Osteoblast (primary cell): ENCODE measurements at places on chromosomes 1 and 21. TPM values are rescaled to one million over a fixed set of nuclear protein-coding genes. Genes with fewer than 3 reads are reported as not detected.

GRCh38 chr21:35663856-35664606, 396.3 kb downstream of the SETD4 start:
- H3K4me3 ChIP-seq, result no peak overlapping the region
- no peak overlapping the region for H3K27ac ChIP-seq
- H3K36me3 ChIP-seq, result no peaks in the 10 kb centered on the region
- no peaks in the 10 kb centered on the region for H3K4me1 ChIP-seq
- DNase-seq, result no peak

GRCh38 chr1:194658090-194658439, 1471.7 kb upstream of the B3GALT2 start:
- no peak overlapping the region for H3K27ac ChIP-seq
- no peaks in the 10 kb centered on the region for H3K4me1 ChIP-seq
- H3K4me3 ChIP-seq, result no peak overlapping the region
- no peaks in the 10 kb centered on the region for H3K27me3 ChIP-seq
- DNase-seq, result no peak

DNA sequence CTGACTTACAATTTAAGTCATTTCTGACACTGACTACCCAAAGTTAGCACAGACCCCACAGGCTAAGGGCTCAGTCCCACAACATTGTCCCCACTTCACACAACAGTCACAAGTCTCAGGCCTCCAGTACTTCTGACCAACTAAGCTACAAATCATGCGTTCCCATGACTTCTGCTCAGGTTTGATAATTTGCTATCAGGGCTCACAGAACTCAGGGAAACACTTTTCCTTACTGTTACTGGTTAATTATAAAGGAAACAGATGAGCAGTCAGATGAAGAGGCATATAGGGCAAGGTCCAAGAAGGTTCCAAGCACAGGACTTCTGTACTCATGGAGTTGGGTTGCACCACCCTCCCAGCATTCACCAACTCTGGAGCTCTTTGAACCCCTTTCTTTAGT, 151.2 kb upstream of the TNR start:
- DNase-seq, result no peak
- no peaks in the 10 kb centered on the region for H3K36me3 ChIP-seq
- H3K4me1 ChIP-seq, result no peaks in the 10 kb centered on the region

SLC44A3 gene
- 2.9 and 7.1 TPM in 2 replicates for total RNA-seq

ITSN1 gene
- 39.5 and 42.7 TPM in 2 replicates for total RNA-seq

DNA sequence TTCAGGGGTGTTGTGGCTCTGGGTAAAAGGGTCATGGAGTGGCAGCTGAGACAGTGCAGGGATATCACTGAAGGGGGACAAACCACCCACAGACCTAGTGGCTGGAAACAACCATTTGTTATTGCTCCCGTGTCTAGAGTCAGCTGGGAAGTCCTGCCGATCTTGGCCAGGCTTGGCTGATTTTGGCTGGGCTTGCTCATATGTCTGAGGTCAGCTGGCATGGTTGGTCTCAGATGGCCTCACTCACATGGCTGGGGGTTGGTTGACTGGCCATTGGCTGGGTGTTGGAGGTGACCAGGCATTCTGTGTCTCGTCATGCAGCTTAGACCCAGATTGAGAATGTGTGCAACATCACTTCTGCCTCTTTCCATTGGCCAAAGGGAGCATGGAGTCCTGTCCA, 203.8 kb upstream of the POU3F1 start:
- no peak overlapping the region for H3K27ac ChIP-seq
- peaks cover 10% of the 10 kb centered on the region for H3K4me1 ChIP-seq
- no peak for DNase-seq

CNR2 gene
- not detected in 2 replicates for total RNA-seq

PRKCZ gene
- total RNA-seq, result 0.29 and 0.72 TPM in 2 replicates

GRCh38 chr1:1090424-1091343, 16.6 kb upstream of the RNF223 start:
- no peaks in the 10 kb centered on the region for H3K4me1 ChIP-seq
- no peak overlapping the region for H3K27ac ChIP-seq
- H3K4me3 ChIP-seq, result no peak overlapping the region
- no peaks in the 10 kb centered on the region for H3K36me3 ChIP-seq

AADACL4 gene
- total RNA-seq, result not detected in 2 replicates

GRCh38 chr1:5688081-5689077, 303.8 kb downstream of the NPHP4 start:
- no peaks in the 10 kb centered on the region for H3K4me1 ChIP-seq
- no peak overlapping the region for H3K4me3 ChIP-seq
- DNase-seq, result no peak
- H3K27ac ChIP-seq, result no peak overlapping the region
- no peaks in the 10 kb centered on the region for H3K27me3 ChIP-seq

SMCP gene
- total RNA-seq, result not detected in 2 replicates

GRCh38 chr1:234313171-234313570, 60.1 kb upstream of the COA6 start:
- no peak overlapping the region for H3K4me3 ChIP-seq
- H3K27ac ChIP-seq, result no peak overlapping the region
- H3K4me1 ChIP-seq, result peaks cover 24% of the 10 kb centered on the region
- peaks cover 16% of the 10 kb centered on the region for H3K27me3 ChIP-seq
- peak; percentile 61 for DNase-seq

DNA sequence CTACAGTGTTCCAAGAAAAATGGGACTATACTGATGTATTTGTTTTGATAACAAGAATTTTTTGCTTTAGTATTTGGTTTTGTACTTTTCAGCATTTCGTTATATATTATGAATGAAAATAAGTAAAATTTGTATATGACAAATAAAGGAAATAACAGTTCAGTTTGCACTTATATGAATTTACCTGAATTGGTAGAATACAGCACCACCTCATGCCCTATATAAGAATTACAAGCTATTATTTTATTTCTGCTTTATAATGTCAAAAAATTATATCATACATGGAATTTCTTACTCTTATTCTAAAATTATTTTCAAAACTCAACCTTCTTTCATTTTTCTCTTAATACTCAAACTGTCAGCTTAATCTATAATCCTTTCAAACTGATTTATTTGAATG, 14.6 kb downstream of the EFCAB7 start:
- H3K4me3 ChIP-seq, result no peak overlapping the region
- DNase-seq, result peak; percentile 17
- H3K4me1 ChIP-seq, result no peaks in the 10 kb centered on the region

RGS1 gene
- total RNA-seq, result not detected in 2 replicates

- H3K36me3 ChIP-seq, result peaks cover 4% of the 10 kb centered on the region
- no peak overlapping the region for H3K27ac ChIP-seq
- no peak overlapping the region for H3K4me3 ChIP-seq
Observed at GRCh38 chr1:173454966-173455524, 22.1 kb upstream of the PRDX6 start.

GRCh38 chr1:88998716-88999115, 6.3 kb upstream of the KYAT3 start:
- H3K4me3 ChIP-seq, result no peak overlapping the region
- DNase-seq, result peak; percentile 44
- H3K27me3 ChIP-seq, result no peaks in the 10 kb centered on the region
- no peaks in the 10 kb centered on the region for H3K36me3 ChIP-seq
- no peak overlapping the region for H3K27ac ChIP-seq

DNA sequence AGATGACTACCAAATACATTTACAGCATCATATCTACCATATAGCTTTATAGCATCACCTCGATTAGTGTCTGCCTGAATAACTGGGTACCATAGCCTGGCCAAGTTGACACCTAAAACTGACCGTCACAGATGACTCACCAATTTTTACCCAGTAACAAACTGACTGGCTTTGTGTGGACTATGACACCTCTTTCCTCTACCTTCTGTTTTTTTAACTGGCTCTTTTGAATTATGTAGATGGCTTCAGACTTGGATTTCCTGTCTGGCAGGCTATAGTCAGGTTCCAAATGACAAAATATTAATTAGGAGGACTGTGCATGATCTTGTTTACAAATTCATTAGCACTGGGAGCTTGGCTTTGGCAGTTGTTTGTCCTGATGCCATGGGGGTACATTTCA, 360.3 kb downstream of the TGFB2 start:
- peaks cover 20% of the 10 kb centered on the region for H3K4me1 ChIP-seq
- no peaks in the 10 kb centered on the region for H3K36me3 ChIP-seq
- H3K27me3 ChIP-seq, result no peaks in the 10 kb centered on the region

DNA sequence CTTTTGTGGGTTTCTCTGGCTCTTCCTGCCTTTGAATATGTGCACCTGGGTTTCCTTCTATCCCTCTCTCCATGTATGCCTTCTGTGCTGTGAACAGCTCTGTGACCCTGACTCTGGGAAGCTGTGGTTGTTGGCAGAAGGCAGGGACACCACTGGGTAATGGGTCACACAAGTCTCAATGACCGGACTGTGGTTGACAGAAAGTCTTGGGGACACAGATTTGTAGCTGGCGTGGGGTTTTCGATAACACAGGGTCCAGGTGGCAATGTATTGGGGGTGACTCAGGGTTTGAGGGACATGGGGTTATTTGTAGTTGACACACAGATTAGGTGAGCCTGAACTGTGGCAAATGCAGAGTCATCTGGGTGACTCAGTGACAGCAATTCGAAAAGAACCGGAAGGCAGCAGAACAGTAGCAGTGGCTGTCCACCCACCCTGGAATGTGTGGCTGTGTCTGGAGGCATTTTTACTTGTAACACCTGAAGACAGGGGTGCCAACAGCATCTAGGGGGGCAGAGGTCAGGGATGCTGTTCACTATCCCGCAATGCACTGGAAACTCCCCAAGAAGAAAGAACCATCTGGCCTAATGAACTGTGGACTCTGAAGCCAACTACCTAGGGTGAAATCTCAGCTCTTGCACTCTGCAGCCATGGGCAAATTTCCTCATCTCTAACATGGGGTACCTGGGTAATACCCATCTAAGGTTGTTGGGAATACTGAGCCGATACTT, 13.0 kb upstream of the SLC6A9 start:
- peak overlapping the region; percentile 40 for H3K27ac ChIP-seq
- peaks cover 59% of the 10 kb centered on the region for H3K4me1 ChIP-seq
- no peaks in the 10 kb centered on the region for H3K27me3 ChIP-seq

- peak overlapping the region; percentile 82 for H3K4me3 ChIP-seq
- H3K27me3 ChIP-seq, result no peaks in the 10 kb centered on the region
- no peaks in the 10 kb centered on the region for H3K36me3 ChIP-seq
Observed at GRCh38 chr1:20696397-20697333, 21.1 kb downstream of the KIF17 start.

DNA sequence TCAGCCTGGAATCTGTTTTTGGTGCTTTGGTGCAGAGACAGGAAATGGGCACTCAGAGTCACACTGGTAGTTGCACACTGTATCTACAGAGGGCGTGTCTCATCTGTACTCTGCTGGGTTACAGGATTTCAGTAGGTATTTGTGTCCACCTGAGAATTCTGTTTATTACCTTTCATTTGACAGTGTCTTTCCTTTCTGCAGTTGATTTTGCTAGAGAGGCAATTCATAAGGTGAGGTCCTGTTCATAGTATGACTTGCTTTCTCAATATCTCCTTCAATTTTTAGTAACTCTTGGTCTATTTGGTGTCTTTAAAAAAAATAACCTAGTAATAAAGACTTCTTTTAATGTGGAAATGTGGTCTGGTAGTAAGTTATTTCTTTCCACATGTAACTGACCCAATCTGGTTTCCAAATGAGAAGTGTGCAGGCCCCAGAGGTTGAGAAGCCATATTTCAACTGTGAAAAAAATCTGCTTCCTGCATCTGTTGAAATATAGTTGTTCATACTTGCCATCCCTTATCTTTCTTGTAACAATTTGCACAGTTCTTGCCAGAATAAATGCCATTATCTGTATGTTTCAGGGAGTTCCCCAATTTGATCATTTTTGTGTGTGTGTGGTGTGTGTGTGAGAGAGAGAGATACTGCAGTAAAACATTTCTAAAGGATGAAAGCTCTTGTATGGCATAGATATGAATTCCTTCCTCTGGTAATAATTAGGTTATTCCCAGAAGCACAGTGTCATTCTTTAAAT, 78.4 kb upstream of the DNAJC6 start:
- H3K27me3 ChIP-seq, result no peaks in the 10 kb centered on the region
- no peaks in the 10 kb centered on the region for H3K4me1 ChIP-seq
- no peak overlapping the region for H3K27ac ChIP-seq

DNA sequence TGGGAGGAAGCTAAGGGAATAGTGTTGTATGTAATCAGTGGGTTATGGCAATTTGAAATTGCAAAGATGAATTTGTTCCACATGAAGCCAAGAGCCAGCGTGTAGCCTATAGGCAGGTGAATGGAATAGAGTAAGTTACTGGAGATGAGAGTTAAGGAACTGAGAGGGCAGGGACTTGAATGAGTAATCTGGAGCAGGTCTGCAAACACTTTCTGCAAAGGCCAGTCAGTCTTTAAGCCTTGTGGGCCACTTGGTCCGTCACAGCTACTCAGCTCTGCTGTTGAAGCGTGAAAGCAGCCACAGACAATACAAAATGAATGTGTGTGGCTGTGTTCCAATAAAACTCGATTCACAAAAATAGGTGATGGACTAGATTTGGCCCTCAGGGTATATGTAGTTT, 29.2 kb downstream of the SZT2 start:
- H3K4me3 ChIP-seq, result no peak overlapping the region
- DNase-seq, result no peak
- H3K4me1 ChIP-seq, result no peaks in the 10 kb centered on the region
- no peaks in the 10 kb centered on the region for H3K27me3 ChIP-seq
- no peak overlapping the region for H3K27ac ChIP-seq
- H3K36me3 ChIP-seq, result peaks cover 76% of the 10 kb centered on the region

DNA sequence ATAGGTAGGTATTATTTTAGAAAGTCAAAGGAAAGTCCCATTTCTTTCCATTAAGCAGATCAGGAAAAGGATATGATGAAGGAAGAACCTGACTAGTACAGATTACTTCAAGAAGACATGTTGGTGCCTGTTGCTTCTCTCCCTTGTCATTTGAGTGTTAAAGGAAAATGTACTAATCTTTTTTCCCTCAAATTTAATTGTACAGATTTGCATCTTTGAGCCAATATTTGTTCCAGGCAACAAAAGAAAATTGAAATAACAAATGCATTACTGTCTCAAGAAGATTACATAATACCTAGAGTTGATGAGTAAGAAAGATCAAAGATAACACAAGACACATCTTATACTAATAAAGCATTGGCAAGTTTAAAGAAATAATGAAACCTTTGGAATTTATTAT, 566.9 kb upstream of the ZP4 start:
- H3K27ac ChIP-seq, result no peak overlapping the region
- H3K36me3 ChIP-seq, result no peaks in the 10 kb centered on the region
- H3K4me3 ChIP-seq, result no peak overlapping the region
- no peaks in the 10 kb centered on the region for H3K27me3 ChIP-seq
- DNase-seq, result no peak
- no peaks in the 10 kb centered on the region for H3K4me1 ChIP-seq

TTF2 gene
- total RNA-seq, result 5.4 and 9.1 TPM in 2 replicates

DNA sequence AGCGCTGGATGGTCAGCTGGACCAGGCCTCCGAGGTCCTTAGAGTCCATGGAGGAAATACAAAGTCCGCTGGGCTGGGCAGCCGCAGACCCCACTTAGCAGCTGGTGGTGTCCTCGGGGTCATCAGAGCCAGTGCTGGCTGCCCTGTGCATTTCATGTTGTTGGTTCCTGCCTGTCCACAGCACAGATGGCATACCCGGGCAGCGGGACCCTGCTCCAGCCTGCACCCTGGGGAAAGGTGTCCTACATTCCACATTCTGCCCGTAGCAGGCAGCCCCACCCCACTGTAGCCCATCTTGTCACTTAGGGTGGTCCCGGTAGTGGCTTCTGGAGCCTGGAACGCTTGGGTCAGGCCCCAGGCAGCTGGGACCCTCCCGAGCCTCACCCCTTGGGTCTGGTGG, 19.8 kb downstream of the PRKCZ start:
- H3K4me3 ChIP-seq, result no peak overlapping the region
- H3K4me1 ChIP-seq, result no peaks in the 10 kb centered on the region
- H3K27me3 ChIP-seq, result peaks cover 7% of the 10 kb centered on the region

- no peak for DNase-seq
- no peaks in the 10 kb centered on the region for H3K4me1 ChIP-seq
- H3K4me3 ChIP-seq, result no peak overlapping the region
- H3K36me3 ChIP-seq, result no peaks in the 10 kb centered on the region
- no peak overlapping the region for H3K27ac ChIP-seq
Observed at GRCh38 chr21:41545500-41546359, 37.8 kb upstream of the TMPRSS2 start.

C1QB gene
- total RNA-seq, result 0.72 TPM in 1 of 2 replicates, not detected in the other
